Sigmoid colon (tissue), 7 donors: ENCODE measurements at places on chromosomes 12 and 14.

- H3K4me3 ChIP-seq: no peak overlapping the region
- H3K4me1 ChIP-seq: peaks cover 40% of the 10 kb centered on the region
- no peaks in the 10 kb centered on the region for H3K27me3 ChIP-seq
- H3K27ac ChIP-seq: peak overlapping the region; percentile 100
Observed at GRCh38 chr12:12559719-12560296, 2.9 kb downstream of the DUSP16 start.

- no peak overlapping the region for H3K4me3 ChIP-seq
- H3K27ac ChIP-seq: no peak overlapping the region
- no peaks in the 10 kb centered on the region for H3K4me1 ChIP-seq
- no peaks in the 10 kb centered on the region for H3K27me3 ChIP-seq
- H3K36me3 ChIP-seq: peaks cover 73% of the 10 kb centered on the region
- DNase-seq: no peak
Observed at GRCh38 chr12:70338531-70338930, 27.6 kb upstream of the KCNMB4 start.

GRCh38 chr14:88430976-88431375, 45.5 kb downstream of the SPATA7 start:
- H3K36me3 ChIP-seq: no peaks in the 10 kb centered on the region
- no peaks in the 10 kb centered on the region for H3K27me3 ChIP-seq
- no peaks in the 10 kb centered on the region for H3K4me1 ChIP-seq

- H3K4me1 ChIP-seq: no peaks in the 10 kb centered on the region
- H3K36me3 ChIP-seq: no peaks in the 10 kb centered on the region
- H3K4me3 ChIP-seq: no peak overlapping the region
- no peaks in the 10 kb centered on the region for H3K27me3 ChIP-seq
- H3K27ac ChIP-seq: no peak overlapping the region
- no peak for DNase-seq
Observed at GRCh38 chr12:5123921-5124320, 80.2 kb downstream of the KCNA5 start.

DNA sequence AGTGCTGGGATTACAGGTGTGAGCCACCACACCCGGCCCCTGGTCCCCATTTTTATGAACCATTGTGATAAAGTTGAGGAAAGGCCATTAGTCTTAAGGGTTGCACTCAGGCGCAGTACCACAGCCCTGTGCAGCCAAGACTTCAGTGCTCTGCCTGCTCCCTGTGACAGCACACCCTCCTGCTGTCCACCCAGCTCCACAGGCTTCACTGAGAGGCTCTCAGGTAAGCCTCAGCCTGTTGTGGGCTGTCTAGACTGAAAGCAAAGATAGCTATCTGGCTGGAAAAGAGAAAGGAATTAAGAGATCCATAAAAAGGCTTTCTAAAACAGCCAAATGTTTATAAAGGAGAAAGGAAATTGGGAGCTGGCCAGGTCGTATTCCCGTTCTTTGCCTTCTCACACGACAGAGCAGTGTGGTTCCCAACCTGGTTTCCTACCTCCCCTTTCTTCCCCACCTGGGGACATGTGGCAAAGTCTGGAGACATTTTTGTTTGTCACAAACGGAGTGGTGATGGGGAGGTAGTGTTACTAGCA, 19.1 kb upstream of the DNM1L start:
- no peak for DNase-seq
- no peaks in the 10 kb centered on the region for H3K36me3 ChIP-seq
- no peaks in the 10 kb centered on the region for H3K4me1 ChIP-seq

- no peak for DNase-seq
- H3K4me3 ChIP-seq: no peak overlapping the region
- no peaks in the 10 kb centered on the region for H3K27me3 ChIP-seq
- H3K36me3 ChIP-seq: no peaks in the 10 kb centered on the region
- H3K27ac ChIP-seq: no peak overlapping the region
Observed at GRCh38 chr12:1453810-1454209, 140.6 kb downstream of the FBXL14 start.

- H3K36me3 ChIP-seq: no peaks in the 10 kb centered on the region
- no peak for DNase-seq
- H3K4me3 ChIP-seq: peak overlapping the region; percentile 73
- H3K27ac ChIP-seq: peak overlapping the region; percentile 97
Observed at GRCh38 chr14:50831726-50832168, 785 bp upstream of the NIN start.
